A549 (cell line): ENCODE measurements at places on chromosomes 16 and 17. TPM values are rescaled to one million over a fixed set of nuclear protein-coding genes. Genes with fewer than 3 reads are reported as not detected.

DNA sequence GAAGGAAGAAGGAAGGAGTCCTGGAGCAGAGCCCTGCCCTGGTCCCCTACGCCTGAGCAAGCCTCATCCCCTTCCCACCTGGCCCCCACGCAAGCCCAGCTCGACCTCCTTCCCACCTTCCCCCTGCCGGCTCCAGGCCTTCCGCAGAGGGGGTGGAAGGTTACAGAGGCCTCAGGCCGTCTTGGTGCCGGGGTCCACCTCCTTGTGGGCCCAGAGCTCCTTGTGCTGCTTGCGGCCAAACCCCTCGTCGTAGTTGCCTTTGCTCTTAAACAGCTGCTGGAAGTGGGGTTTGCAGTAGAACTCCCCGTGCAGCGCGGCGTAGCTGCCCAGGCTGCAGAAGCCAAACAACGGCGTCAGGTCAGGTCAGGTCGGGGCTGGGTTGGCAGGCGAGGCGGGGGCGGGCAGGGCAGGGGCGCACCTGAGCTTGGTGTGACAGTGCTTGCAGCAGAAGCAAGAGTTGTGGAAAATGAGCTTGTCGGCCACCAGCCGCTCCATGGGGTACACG is 1.5 kb downstream of the LIMD2 start:
- no peak for DNase-seq

DNA sequence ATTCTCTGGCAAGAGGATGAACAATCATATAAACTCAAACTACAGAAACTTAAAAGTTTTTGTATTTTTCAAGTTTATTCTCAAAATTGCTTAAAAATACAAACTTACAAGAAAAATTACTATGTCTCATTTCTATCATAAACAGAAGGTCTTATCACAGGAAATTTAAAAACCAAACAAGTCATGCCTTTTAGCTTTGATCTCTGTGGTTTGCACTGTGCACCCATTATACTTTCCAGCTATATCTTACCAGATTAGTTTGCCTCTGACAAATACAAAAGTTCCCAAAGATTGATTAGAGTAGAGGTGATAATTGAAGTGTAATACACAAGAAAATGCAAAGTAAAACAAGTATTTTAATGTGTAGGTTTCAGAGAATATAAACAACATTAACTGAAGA is 117.4 kb downstream of the MYO1D start:
- DNase-seq, result no peak

The ZACN gene
- polyA plus RNA-seq, result 0.20 to 0.30 TPM (median 0.21 TPM) in 3 replicates

DNA sequence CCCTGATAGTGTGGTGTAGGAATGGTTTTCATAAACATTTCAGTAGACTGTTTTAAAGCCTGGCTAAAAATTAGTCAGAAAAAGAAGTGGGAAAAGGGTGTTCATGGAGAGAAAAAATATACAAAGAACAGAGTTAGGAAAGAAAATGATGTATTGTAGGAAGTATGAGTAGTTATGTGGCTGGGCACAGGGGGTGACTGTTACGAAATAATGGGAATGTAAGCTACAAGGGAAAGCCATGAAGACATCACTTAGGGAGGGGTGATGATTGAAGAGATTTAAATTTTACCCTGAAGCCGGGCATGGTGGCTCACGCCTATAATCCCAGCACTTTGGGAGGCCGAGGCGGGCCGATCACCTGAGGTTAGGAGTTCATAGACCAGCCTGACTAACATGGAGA is 55.3 kb downstream of the NUP88 start:
- no peak for DNase-seq
